CD8-positive, alpha-beta memory T cell (primary cell): ENCODE measurements at places on chromosomes 3 and 15. TPM values are rescaled to one million over a fixed set of nuclear protein-coding genes. Genes with fewer than 3 reads are reported as not detected.

GRCh38 chr3:28678086-28678485 lies 329.5 kb upstream of the AZI2 start:
- no peaks in the 10 kb centered on the region for H3K36me3 ChIP-seq
- no peaks in the 10 kb centered on the region for H3K27me3 ChIP-seq
- no peak overlapping the region for H3K27ac ChIP-seq
- no peak for DNase-seq
- no peak overlapping the region for H3K4me3 ChIP-seq

- no peak overlapping the region for H3K27ac ChIP-seq
- H3K27me3 ChIP-seq, result no peaks in the 10 kb centered on the region
- no peak for DNase-seq
- H3K4me1 ChIP-seq, result peaks cover 11% of the 10 kb centered on the region
Observed at GRCh38 chr3:106167728-106168127, 298.9 kb upstream of the CBLB start.

- H3K36me3 ChIP-seq, result no peaks in the 10 kb centered on the region
- no peaks in the 10 kb centered on the region for H3K4me1 ChIP-seq
- H3K4me3 ChIP-seq, result no peak overlapping the region
- H3K27me3 ChIP-seq, result no peaks in the 10 kb centered on the region
- H3K27ac ChIP-seq, result no peak overlapping the region
- DNase-seq, result no peak
Observed at GRCh38 chr15:41999290-42000285, 21.3 kb downstream of the PLA2G4E start.

DNA sequence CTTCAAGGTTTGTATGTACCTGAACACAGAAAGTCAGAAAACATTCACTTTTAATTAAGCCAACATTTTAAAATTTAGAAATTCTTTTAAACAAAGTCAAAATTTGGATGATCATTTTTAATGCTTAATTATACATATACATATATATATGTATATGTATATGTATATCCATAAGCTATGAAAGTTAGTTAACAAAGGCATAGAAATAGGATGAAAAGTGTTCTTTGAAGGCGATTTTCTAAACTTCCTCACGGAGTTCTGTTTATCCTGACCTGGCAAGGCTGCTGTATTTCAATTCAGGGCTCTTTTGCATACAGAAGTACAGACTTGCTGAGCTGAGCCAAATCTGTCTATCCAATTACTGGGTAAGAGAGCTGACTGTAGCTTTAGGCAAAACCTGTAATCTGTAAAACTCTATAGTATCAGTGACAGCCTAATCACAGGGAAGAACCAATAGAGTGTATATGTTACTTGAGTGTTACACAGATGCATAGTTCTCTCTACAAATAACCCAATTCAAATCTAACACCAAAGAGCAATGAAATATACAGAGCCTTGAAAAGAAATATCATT lies 32.1 kb upstream of the THRB start:
- no peak overlapping the region for H3K27ac ChIP-seq
- H3K27me3 ChIP-seq, result no peaks in the 10 kb centered on the region
- no peak overlapping the region for H3K4me3 ChIP-seq
- DNase-seq, result no peak
- no peaks in the 10 kb centered on the region for H3K4me1 ChIP-seq
- H3K36me3 ChIP-seq, result no peaks in the 10 kb centered on the region

DNA sequence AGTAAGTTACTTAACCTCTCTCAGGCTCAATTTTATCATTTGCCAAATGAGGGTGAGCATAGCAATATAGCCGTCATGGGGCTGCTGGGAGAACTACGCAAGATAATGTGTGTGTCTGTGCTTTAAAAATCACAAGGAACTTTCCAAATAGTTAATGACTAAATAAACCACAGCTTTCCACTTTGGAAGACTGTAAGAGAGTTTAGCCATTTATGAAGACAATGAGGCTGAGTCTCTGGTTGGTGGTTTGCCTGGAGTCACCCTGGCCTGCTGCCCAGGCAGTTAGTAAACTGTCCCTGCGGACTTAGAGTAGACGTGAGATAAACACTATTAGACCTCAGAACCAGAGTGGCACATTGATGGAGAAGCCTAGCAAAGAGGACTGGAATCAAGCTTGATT lies 357.7 kb downstream of the CLSTN2 start:
- H3K36me3 ChIP-seq, result no peaks in the 10 kb centered on the region
- H3K27me3 ChIP-seq, result no peaks in the 10 kb centered on the region
- no peak overlapping the region for H3K27ac ChIP-seq
- no peak overlapping the region for H3K4me3 ChIP-seq
- no peaks in the 10 kb centered on the region for H3K4me1 ChIP-seq
- DNase-seq, result no peak

- no peak for DNase-seq
- no peaks in the 10 kb centered on the region for H3K27me3 ChIP-seq
- H3K27ac ChIP-seq, result no peak overlapping the region
- no peak overlapping the region for H3K4me3 ChIP-seq
Observed at GRCh38 chr3:158839966-158840365, 38.1 kb downstream of the MFSD1 start.

GRCh38 chr15:29139072-29139471 lies 130.6 kb downstream of the NSMCE3 start:
- no peak overlapping the region for H3K27ac ChIP-seq
- H3K4me3 ChIP-seq, result no peak overlapping the region
- DNase-seq, result no peak
- H3K27me3 ChIP-seq, result peaks cover 6% of the 10 kb centered on the region

DNA sequence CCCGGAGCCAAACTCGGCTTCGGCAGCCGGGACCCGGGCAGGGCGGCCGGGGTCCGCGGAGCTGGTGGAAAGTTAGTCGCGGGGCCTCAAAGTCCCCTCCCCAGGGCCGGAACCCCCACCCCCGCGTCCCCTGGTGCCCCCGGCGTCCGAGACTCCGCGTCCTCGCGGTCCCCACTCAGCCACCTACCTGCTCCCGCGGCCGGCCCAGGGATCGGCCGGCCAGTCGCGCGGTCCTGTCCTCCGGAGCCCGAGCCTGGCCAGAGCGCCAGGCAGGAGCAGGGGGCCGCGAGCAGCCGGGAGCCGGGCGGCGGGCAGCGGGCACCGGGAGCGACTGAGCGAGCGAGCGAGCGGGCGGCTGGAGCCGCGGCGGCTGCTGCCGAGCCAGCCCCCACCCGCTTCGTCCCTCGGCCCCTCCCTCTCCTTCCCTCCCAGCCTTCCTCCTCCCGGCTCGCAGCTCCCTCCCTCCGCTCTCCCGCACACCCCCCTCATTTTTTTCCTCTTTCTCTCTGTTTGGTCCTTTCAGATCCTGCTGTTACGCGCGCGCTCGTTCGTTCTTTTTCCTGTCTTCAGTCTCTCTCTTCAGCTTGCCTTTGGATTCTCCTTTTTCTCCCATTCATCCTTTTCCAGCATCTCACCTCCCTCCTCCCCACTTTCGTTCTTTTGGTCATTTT lies at the start of gene MEGF11:
MEGF11 (minus strand) TSS at position 333 of the 671 bp plus-strand sequence. CDS start 125,347 bp downstream, outside the sequence.
- H3K36me3 ChIP-seq, result no peaks in the 10 kb centered on the region
- H3K27ac ChIP-seq, result no peak within 1 kb of the TSS
- no peak for DNase-seq
- H3K27me3 ChIP-seq, result peaks cover 58% of the 10 kb centered on the region
- peak within 1 kb of the TSS; percentile 79 for H3K4me3 ChIP-seq

- H3K27me3 ChIP-seq, result no peaks in the 10 kb centered on the region
- H3K4me1 ChIP-seq, result no peaks in the 10 kb centered on the region
- H3K27ac ChIP-seq, result no peak overlapping the region
- no peak overlapping the region for H3K4me3 ChIP-seq
Observed at GRCh38 chr3:3627114-3627513, 172.1 kb upstream of the LRRN1 start.

DNA sequence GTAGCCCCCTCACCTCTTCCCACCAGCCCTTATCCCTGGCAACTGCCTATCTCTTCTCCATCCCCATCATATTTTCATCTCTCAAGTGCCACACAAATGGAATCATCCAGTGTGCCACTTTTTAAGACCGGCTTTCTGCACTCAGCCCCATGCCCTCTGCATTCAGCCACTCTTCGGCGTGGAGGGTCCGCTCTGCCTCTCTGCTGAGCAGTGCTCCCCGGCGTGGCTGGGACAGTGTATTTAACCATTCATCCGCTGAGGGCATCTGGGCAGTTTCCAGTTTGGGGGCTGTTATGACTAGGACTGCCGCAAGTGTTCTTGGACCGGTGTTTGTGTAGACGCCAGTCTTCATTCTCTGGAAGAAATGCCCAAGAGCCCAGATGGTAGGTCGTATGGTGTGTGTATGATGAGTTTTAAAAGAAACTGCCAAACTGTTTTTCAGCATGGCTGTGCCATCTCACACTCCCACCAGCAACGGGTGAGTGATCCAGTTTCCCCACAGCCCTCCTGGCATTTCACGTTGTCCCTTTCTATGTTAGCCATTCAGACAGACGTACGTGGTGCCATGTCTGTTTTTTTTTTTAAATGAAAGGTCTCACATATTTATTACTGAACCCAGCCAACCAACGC lies 20.9 kb downstream of the IQSEC1 start:
- no peak overlapping the region for H3K27ac ChIP-seq
- H3K36me3 ChIP-seq, result no peaks in the 10 kb centered on the region
- H3K4me3 ChIP-seq, result no peak overlapping the region
- no peaks in the 10 kb centered on the region for H3K4me1 ChIP-seq

DNA sequence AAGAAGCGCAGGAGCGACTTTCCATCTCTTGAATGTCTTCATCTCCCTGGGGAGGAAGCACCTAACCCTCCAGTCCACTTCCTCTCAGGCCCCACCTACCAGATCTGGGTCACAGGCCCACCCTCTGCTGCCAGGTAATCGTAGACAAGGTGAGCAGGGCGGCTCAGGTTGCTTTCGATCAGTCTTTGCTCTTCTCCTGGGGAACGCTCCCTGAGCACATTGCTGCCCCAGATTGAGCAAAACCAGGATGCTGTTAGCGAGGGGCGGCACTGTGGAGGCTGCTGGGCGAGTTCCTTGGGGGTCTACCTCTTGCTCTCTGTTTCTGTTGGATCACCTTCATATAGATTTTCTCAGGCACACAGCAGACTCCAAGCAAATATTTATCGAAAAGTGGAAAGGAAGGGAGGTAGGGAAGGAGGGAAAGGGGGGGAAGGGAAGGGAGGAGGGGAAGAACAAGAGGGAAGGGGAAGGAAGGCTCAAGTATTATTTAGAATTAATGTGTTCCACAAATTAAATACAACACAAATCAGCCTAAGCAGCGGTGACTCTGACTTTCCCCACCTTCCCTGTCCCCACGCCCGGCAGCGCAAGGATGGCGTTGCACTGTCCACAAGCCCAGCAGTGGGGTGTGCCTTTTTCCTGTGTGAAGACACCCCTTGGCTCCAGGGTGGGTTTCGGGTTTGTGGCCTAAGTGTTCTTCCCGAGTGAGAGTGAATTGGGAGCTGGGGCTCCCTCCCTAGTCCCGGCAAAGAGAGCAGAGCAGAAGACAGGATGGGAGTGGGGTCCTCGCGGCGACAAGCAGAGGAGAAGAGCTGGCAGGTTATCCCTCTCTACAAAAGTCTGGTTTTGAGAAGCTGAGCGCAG lies 6.1 kb upstream of the PCSK6 start:
- no peaks in the 10 kb centered on the region for H3K27me3 ChIP-seq
- no peak for DNase-seq
- H3K36me3 ChIP-seq, result no peaks in the 10 kb centered on the region

GRCh38 chr3:197590313-197590962 lies 34.7 kb upstream of the BDH1 start:
- H3K4me3 ChIP-seq, result no peak overlapping the region
- H3K4me1 ChIP-seq, result peaks cover 8% of the 10 kb centered on the region
- H3K27me3 ChIP-seq, result no peaks in the 10 kb centered on the region
- H3K36me3 ChIP-seq, result no peaks in the 10 kb centered on the region
- no peak for DNase-seq
- no peak overlapping the region for H3K27ac ChIP-seq

GRCh38 chr3:52055537-52056351 lies 627 bp downstream of the DUSP7 start:
- peaks cover 15% of the 10 kb centered on the region for H3K36me3 ChIP-seq
- DNase-seq, result peak; percentile 40
- peak overlapping the region; percentile 88 for H3K4me3 ChIP-seq
- H3K27ac ChIP-seq, result peak overlapping the region; percentile 70
- H3K27me3 ChIP-seq, result no peaks in the 10 kb centered on the region

FES gene
- polyA plus RNA-seq, result 0.28 TPM

DNA sequence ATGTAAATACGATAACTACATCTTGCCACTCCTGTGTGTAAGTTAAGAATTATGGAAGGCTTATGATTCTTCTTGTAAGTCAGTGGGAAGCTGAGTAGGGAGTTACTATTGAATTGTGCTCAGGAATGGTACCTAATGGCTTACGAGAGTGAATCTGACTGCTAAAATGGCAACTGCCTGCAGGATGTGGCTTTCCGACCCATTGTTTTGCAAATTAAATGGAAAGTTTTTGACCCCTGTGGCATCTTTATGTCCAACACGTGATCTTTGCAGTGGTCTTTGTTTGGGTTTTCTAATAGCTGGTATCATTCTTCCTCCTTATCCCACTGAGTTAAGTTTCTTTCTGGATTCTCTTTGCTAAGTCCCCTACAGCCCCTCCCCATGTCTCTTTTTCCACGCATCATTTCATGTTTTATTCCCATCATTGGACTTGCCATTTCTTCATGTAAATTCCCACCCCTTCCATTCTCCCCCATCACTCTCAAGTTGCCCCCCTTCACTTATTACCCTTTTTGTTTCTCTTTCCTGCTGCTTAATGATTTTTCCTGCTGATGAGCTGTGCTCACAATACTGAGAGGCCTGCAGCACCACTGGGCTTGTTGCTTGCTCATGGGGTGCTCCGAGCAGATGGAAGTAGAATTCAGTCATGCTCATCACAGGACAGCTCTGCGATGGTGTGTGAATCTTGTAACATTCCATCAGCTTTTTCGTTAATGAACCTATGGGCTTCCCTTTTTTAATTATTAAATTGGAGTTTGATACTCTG lies 428.2 kb upstream of the IL12A start:
- no peaks in the 10 kb centered on the region for H3K4me1 ChIP-seq
- no peak overlapping the region for H3K4me3 ChIP-seq
- H3K27me3 ChIP-seq, result no peaks in the 10 kb centered on the region
- H3K36me3 ChIP-seq, result no peaks in the 10 kb centered on the region
- no peak for DNase-seq
- H3K27ac ChIP-seq, result no peak overlapping the region

- H3K27me3 ChIP-seq, result no peaks in the 10 kb centered on the region
- no peaks in the 10 kb centered on the region for H3K4me1 ChIP-seq
- no peak overlapping the region for H3K4me3 ChIP-seq
- no peaks in the 10 kb centered on the region for H3K36me3 ChIP-seq
- no peak for DNase-seq
Observed at GRCh38 chr3:108415661-108416060, 94.7 kb downstream of the MYH15 start.

TMEM45A gene
- polyA plus RNA-seq, result not detected

DNA sequence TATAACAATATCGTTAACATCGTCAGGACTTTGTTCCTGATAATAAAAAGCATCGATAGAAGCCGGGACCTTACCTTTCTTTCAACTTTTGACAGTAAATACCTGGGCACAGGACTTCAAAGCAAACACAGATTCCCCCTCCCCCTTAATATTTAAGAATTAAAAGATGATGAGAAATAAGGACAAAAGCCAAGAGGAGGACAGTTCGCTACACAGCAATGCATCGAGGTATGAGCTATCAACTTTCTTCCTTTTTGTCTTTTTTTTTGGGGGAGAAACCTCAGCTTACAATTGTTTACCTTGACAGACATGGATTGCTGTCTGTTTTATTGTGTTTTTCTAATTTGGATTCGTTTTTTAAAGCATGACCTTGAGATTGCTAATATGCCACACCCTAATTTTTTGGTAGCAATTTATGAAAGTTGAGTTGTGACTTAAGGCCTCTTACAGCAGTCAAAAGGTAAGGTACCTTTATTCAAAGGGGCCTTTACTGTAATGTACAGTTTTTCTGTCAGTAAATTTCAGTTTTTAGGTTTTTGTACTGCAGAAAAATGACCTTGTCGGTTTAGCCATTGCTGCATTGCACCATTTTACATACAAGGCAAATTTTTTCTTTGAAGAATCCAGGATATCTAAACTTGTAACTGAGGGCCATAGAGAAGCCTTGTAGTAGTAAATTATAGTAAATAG lies 1.1 kb downstream of the CHD2 start:
- peak overlapping the region; percentile 80 for H3K4me3 ChIP-seq
- H3K27ac ChIP-seq, result peak overlapping the region; percentile 97
- peaks cover 54% of the 10 kb centered on the region for H3K4me1 ChIP-seq
- DNase-seq, result no peak
- H3K36me3 ChIP-seq, result peaks cover 10% of the 10 kb centered on the region
- no peaks in the 10 kb centered on the region for H3K27me3 ChIP-seq
